Activated CD8-positive, alpha-beta memory T cell treated with anti-CD3 and anti-CD28 coated beads, Interleukin-2, amount 10 ng/mL, durations not matched to agents 7 days and 5 days (primary cell): ENCODE measurements at places on chromosomes 16 and 17. TPM values are rescaled to one million over a fixed set of nuclear protein-coding genes. Genes with fewer than 3 reads are reported as not detected.

The BCO1 gene
- not detected for total RNA-seq

- peaks cover 5% of the 10 kb centered on the region for H3K27me3 ChIP-seq
- H3K36me3 ChIP-seq: no peaks in the 10 kb centered on the region
- H3K4me3 ChIP-seq: no peak overlapping the region
- no peaks in the 10 kb centered on the region for H3K4me1 ChIP-seq
- H3K27ac ChIP-seq: no peak overlapping the region
These were observed 92.4 kb upstream of the CDYL2 start for GRCh38 chr16:80896776-80897175.

- H3K4me3 ChIP-seq: no peak overlapping the region
- DNase-seq: no peak
- peaks cover 26% of the 10 kb centered on the region for H3K4me1 ChIP-seq
- H3K36me3 ChIP-seq: peaks cover 1% of the 10 kb centered on the region
- peaks cover 12% of the 10 kb centered on the region for H3K27me3 ChIP-seq
These were observed 22.8 kb downstream of the COX11 start for GRCh38 chr17:54945671-54946070.

GRCh38 chr17:80742091-80742490, 197.5 kb downstream of the RPTOR start:
- no peaks in the 10 kb centered on the region for H3K27me3 ChIP-seq
- DNase-seq: no peak
- no peak overlapping the region for H3K27ac ChIP-seq
- H3K4me1 ChIP-seq: peaks cover 40% of the 10 kb centered on the region
- H3K36me3 ChIP-seq: peaks cover 45% of the 10 kb centered on the region
